Smooth muscle cell of the brain vasculature (primary cell): ENCODE measurements at places on chromosomes 4 and X.

GRCh38 chr4:188147176-188147575 lies 7.9 kb downstream of the TRIML1 start:
- no peak for DNase-seq

- DNase-seq = no peak
Measured at GRCh38 chrX:2463973-2464676, 36.7 kb downstream of the DHRSX start.

DNA sequence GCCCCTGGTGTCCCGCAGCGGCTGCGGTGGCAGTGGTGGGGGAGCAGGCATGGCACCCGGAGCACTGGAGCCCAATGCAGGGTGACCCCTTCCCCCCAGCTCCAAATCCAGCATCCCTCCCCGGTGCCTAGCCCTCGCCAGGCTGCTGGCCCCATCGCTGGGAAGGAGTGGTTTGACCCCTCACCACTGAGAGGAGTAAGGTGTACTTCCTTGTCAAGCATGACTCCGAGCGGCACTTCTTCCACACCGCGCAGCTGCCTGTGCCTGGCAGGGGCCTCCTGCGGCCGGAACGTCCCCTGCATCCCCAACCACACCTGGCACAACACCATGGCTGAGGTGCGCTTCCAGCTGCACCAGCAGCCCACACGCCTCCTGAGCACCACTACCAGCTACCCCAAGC lies 27.0 kb downstream of the LRPAP1 start:
- DNase-seq = no peak

GRCh38 chr4:5503336-5503936 lies 204.9 kb downstream of the EVC2 start:
- DNase-seq = no peak

GRCh38 chr4:184250795-184251669 lies 33.4 kb upstream of the ENPP6 start:
- no peak for DNase-seq

DNA sequence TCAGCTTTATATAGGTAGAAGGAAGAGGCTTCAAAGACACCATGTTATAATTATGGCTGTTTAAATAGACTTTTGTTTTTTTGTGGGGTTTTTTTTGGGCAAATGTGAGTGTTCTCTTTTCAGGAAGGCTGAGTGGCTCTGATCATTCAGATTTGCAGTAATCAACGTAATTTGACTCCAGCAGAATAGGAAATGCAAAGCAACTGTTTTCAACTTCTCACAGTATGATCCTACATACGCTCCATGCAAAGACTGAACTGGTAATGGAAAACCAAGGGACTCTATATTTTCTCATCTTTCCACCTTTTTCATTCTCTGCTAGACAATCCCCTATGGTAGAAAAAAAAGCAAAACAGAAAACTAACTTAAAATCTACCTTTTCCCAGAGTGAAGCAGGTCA lies 10.8 kb downstream of the ADH1B start:
- no peak for DNase-seq

DNA sequence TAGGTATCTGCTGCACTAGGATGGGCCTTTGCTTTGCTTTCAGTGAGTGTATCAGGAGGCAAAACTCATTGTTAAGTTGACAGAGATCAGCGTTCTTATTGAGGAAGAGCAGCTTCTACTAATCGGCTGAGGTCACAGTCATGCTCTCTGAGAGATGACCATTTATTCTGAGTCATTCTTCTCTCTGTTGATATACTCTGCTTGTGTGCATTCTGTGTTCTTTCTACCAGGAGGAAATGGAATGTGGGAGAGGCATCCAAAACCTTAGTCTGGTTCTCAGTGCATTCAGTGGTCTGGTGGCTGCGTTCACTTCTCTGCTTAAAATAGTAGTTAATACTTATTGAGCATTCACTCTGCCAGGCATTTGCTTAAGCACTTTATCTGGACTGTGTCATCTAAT lies 66.2 kb downstream of the RRAGB start:
- DNase-seq = no peak

DNA sequence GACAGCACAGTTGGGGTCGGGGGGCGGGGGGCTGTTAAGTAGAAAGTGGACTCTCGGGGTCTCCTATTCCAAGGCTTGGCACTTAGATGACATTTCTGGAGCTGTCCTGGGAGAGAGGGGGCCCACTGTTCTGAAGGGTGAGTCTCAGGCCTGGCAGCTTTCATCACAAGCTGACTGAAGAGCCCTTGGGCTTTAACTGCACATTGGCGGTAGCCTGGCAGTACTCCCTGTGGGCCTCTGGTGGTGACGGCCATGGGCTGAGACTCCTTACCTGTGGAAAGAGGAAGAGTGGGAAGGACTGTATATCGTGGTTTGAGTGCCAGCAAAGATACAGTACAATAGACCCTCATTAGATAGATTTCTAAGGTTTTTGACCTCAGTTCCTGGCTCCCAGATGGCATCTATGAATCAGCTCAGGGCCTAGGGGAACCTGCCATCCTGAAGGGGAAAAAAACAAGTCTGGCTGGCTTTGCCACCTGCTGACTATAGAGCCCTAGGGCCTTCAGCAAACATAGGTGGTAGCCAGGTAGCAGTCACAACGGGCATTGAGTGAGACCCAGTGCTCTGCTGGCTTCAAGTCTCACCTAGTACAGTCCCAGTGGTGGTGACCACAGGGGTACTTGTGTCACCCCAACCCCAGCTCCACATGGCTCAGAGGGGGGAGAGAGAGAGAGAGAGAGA lies 87.9 kb downstream of the ANKRD17 start:
- no peak for DNase-seq

DNA sequence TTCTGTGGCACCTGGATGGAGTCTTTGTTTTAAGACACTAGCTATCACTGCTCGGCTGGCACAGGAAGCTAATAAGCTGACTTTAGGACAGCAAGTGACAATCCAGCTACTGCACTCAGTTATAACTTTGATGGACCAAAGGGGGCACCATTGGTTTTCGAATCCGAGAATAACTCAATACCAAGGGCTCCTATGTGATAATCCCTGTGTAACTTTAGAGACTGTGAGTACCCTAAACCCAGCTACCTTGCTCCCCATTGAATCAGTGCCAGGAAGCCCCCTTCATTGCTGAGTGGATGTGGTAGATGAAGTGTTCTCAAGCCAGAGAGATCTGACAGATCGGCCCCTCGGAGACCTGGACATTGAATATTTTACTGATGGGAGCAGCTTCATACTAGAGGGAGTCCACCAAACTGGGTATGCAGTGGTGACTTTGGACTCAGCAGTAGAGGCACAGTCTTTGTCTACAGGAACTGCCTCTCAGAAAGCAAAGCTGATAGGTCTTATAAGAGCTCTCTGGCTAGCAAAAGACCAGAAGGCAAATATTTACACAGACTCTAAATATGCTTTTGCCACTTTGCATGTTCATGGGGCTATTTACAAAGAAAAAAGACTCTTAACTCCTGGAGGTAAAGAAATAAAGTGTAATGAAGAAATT lies 35.5 kb upstream of the UGT2B7 start:
- DNase-seq = no peak

DNA sequence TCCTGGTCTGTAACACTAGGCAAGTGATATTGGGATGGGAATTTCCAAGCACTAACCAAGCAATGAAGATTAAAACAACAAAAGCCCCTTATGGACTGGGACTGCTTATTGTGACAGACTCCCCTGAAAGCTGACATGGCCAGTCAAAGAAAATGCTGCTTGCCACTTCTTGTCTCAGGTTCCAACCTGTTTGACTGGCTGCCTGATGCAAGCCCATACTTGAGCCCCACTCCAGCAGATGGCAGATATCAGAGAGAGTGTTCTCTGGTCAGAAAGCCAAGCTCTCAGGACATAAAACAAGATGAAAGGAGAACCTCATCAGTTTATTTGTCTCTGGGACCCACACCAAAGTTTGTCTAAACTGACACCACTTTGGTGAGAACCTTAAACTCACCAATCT lies 15.5 kb upstream of the IGBP1 start:
- DNase-seq = no peak

GRCh38 chr4:175070444-175070843 lies 152.3 kb downstream of the ADAM29 start:
- DNase-seq = no peak

- no peak for DNase-seq
Measured at GRCh38 chr4:148059617-148060180, 327.8 kb downstream of the ARHGAP10 start.

DNA sequence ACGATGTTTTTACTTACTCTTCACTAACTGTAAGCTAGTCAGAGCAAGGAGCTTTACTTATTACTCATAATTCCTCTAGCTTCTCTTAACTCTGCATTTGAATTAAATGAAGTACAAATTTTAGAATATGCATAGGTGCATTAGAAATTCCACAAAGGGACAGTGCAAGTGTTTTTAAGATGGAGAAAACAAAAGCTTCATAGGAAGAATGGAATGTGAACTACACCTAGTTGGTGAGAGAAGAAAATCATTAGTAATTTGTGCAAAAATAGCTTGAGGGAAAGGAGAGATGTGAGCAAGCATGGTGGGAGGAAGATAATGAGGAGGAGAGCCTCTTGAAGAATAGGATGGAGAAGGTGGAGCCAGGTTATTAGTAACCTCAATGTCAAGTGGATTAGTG lies 77.5 kb upstream of the SMARCA5 start:
- DNase-seq = no peak

GRCh38 chr4:108492816-108493595 lies 127.4 kb upstream of the RPL34 start:
- DNase-seq = no peak

- no peak for DNase-seq
Measured at GRCh38 chr4:188016754-188017153, 21.2 kb downstream of the ZFP42 start.

DNA sequence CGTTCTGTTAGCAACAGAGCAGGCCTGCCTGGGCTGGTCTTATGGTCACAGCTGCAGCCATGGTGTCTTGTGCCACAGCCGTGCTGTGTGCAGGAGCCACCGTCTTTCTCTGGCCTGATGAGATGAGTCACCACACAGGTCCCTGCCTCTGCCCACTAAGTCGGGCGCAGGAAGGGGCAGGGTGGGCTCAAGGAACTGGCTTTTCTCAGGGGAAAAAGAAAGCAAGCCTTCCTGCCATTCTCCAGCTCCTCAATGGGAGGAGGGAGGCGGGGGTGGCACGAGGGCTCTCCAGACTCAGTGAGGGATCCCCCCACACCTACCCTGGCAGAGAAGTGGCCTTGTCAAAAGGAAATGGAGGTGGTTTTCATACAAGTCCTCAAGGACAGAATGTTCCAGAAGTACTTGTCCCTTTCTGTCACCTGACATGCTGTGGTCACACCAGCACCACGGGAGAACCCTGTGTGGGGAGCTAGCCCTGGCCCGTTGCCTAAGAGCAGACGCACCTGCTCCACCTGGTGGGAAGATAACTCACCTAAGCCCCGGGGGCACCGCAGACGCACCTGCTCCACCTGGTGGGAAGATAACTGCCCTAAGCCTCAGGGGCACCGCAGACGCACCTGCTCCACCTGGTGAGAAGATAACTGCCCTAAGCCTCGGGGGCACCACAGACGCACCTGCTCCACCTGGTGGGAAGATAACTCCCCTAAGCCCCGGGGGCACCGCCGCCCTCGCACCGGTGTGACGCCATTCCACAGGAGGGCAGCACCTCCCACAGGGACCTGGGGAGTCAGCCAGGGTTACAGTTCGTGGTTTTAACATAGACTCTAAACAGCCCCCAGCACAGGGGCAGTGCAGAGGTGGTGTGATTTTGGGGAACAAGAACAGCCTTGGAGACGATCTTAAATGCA lies 18.5 kb downstream of the UVSSA start:
- no peak for DNase-seq

DNA sequence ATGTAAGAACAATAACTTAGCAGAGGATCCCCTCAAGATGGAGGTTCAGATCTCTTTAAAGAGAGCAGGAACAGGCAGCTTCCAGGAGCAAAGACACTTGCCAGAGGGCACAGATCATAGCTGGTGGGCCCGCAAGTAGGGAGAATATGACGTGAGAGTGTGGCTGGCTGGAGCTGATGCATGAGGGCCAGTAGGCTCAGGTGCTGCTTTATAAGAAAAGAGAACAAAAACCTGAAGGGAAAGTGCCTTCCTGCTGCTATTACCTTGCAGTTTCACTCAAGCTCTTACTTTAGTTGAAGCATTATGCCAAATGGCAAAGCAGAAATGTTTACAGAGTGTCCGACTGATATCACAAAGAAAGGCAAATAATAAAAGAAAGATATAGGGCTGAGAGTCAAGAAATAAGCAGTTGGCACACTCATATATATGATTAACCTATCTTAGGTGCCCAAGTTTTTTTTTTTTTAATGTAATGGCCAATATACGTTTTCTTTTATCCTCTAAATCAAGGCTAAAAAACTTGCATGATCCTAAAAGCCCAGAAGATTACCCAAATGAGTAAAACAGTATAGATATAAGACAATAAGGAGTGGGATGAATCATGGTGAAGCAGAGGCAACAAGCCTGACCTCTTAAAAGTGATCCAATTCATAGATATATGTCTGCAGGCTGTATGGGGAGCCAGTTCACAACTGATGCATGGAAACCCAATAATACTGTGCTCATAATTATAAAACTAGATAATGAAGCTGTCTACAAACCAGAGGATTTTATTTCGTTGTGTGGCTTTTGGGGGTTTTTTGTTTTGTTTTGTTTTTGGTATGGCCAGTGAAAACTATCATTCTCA lies 12.6 kb downstream of the NR0B1 start:
- no peak for DNase-seq
